Urinary bladder (tissue), 4 donors: ENCODE measurements at places on chromosomes 11 and 22. TPM values are rescaled to one million over a fixed set of nuclear protein-coding genes. Genes with fewer than 3 reads are reported as not detected.

KCNE3 gene
- polyA plus RNA-seq, result 5.8 TPM

LGALS1 gene
- 1,781 TPM for polyA plus RNA-seq

TNNT3 gene
- 39.3 TPM for polyA plus RNA-seq

MTMR3 gene
- polyA plus RNA-seq, result 17.8 TPM

PHOX2A gene
- polyA plus RNA-seq, result 1.1 TPM

RFPL3 gene
- polyA plus RNA-seq, result not detected

HEPN1 gene
- not detected for polyA plus RNA-seq

GRCh38 chr22:30701872-30702271 lies 7.2 kb downstream of the OSBP2 start:
- DNase-seq, result no peak

GRCh38 chr11:63768237-63769041 lies at the start of gene ZFTA:
TSS of gene ZFTA (minus strand) at chr11:63768775. CDS start at chr11:63768622, 153 bp downstream.
- no peak for DNase-seq

- no peak for DNase-seq
Measured at GRCh38 chr11:29005401-29005980, 897.3 kb downstream of the METTL15 start.

DNA sequence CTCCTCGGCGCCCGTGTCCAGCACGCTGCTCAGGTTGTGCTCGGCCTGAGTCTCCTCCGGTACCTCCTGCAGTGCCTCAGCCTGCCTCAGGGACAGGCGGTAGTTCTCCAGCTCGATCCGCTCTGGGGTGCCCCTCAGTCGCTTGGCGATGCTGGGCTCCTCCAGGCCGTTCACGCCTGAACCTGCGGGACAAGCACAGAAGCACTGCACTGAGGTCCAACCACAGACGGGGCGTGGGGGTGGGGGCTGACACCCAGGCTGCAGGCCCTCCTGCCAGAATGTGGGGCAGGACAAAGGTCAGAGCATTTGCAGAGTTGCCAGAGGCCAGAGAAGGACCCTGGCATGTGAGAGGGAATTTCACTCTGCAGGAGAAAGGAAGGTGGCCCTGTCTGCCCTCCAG lies 67.6 kb upstream of the BID start:
- DNase-seq, result no peak

- DNase-seq, result no peak
Measured at GRCh38 chr22:50310031-50310722, 2.7 kb upstream of the PLXNB2 start.

DNA sequence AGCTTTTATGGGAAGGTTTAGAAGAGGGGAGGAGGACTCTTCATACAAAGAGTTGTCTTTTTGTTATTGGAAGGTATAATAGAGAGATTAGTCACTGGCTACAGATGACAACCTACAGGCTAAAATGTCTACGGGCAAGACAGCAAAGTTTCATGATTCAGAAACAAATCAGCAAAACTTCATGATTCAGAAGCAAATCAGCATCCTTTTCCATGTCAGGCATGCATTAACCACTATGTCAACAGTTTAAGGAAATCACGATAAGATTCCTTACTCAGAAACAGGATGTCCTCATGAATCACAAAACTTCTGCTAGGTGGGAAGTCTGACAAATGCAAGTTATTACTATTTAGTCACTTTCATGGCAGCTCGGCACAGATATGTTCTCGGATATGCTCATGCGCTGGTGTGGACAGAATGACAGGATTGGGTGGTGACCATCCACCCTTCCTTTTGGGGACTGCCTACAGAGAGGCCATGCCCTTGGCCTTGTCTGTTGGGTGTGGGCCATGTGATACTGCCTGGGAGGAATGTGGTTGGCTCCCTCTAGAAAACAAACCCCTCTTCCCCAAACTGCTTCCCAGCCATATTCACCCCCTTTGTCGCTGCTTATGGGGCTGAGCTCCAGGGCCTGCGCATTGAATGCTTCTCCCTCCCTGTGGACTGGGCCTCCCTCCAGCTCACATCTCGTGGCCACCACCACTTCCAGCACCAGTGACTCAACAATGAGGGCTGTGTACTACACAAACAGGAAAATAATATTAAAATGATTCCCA lies 10.1 kb downstream of the C11orf91 start:
- no peak for DNase-seq

DNA sequence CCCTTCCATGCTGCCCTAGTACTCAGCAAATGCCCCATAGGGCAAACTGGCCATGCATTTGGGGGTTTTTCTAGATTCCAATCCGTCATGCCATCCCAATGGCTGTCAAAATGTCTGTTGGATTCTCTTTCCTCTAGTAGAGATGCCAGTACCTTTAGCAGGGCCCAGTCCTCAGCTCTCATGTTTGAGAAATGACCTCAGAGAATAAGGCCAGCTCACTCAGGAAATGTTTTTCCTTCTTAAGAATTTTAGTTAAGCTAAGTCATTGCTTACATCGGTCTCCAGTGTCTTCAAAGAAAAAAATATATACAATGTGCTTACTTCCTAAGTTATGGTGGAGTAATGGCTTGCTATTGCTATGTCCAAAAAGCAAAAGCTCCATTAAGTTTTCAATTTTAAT lies 14.1 kb upstream of the ALKBH3 start:
- no peak for DNase-seq

GRCh38 chr11:28110108-28110820 lies 2.1 kb downstream of the METTL15 start:
- peak; percentile 50 for DNase-seq

DNA sequence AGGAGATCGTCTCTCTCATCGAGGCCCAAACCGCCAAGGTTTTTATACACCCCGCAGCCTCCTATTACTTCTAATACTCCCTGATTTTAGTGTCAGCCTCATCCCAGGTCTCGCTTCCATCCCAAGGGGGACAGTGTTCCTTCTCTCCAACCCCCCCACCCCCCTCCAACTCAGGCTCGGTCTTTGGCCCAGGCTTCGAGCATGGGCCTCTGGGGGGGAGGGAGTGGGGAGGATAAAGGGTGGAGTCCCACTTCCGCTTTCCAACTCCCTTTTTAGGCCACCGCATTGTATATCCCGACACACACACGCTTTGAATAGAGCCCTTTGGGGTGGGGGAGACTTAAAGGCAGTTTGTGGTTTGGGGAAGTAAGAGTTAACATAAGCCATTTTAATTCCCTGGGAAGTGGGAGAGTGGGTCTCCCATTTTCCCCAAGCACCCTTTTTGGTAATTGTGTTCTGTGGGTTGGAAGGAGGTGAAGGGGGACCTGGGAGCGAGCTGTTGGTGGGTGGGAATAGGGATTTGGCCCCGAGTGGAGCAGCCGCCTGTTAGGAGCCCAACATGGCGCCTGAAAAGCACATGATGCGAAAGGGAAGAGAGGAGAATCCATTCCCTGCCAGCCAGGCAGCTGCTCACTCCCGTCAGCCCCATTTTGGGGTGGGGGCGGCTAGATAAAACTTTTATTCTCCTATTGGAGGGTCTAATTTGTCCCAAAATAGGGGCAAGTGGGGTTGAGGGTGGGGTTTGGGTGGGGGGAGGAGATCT lies 844 bp downstream of the PCF11 start:
- peak; percentile 45 for DNase-seq

- no peak for DNase-seq
Measured at GRCh38 chr11:93814966-93815633, 31.0 kb downstream of the MED17 start.

DNA sequence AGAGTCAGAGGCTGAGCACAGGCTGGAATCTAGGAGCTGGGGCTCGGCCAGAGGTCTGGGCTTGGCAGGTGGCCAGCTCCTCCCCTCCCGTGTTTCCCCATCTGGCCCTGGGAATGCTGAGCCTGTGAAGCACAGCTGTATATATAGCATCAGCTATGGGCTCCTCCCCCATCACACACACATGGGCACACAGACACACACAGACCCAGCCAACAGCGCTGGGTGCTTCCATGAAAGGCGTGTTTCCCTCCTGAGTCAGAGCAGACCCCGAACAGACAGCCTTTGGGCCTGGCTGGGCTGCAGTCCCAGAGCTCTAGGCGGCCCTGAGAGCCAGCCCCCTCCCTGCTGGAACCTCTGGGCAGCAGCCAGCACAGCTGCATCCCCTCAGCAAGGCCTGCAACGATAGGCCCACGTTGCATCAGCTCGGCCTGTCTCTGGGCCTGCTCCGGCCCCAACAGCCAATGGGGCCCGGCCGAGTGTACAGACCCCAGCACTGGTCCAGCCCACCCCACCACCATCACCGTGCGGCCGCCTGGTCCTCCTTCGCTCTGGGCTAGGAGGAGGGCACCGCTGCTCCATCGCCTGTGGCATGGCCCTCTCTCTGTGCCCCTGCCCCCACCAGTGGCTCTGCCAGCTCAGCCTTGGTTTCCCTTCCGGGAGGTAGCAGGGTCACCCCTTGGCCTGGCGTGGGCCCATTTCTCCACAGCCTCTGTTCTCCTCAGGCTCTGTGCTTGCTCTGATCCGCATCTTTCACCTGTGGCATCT lies 7.6 kb upstream of the SERPINH1 start:
- peak; percentile 92 for DNase-seq
